ENCODE measurements at places on chromosomes 7 and 10.

DNA sequence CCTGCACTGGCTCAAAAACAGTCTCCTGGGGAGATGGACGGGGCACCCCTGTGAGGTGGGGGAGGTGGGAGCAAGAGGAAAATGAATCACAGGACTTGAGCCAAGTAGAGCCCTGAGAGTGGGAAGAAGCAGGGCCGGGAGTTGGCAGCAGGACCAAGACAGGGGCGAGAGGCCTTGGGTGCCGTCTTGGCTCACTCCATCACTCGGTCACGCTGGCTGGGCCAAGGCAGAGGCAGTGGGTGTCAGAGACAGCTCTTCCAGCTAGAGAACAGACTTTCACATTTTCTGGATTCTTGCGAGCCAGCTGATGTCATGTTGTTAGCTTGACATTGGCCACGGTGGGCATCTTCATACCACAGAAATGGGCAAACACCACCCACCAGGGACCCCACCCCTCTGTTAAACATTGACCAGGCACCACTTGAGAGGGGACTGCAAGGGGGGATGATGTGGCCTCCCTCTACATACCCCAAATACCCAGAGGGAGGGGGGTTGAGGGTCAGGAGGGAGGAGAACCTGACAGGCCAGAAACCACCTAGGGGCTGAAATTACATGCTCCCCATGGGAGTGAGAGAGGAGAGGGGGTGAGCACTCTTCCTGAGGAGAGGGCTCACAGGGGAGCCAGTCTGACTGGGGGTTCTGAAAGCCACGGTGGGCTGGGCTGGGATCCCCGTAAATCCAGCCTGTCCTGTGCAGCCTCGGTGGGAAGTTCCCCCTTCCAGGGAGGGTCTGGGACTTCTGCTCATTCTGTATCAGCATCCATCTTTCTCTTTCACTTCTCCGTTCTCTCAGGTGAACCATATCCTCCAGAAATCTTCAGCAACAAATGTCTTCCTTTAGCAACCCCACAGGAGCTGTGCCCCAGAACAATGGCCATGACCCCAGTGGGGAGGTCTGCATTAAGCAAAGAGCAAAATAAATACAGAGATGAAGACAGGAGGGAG, 19.6 kb downstream of the CAMK2B start:
- no peak overlapping the region for H3K27ac ChIP-seq
- DNase-seq: no peak
- no peak overlapping the region for H3K4me3 ChIP-seq
- H3K4me1 ChIP-seq: peaks cover 17% of the 10 kb centered on the region

DNA sequence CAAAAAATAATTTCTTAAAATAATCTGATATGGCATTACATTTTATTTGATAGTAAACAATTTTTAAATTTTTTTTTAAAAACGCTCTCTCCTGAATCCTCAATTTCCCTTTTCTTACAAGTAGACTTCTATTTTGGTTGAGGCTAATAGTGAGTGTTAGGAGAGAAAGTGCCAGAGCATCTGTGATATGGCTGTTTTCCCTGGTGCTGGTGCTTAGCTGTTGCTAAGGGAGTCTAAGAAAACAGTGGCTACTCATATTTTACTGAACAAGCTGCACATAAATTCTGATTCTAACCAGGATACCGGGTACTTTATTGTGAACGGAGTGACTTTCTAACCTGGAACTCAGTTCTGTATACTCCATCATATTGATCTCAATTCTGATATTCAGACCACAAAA, 311.1 kb upstream of the KIAA1217 start:
- no peak for DNase-seq
- no peaks in the 10 kb centered on the region for H3K4me1 ChIP-seq
- H3K36me3 ChIP-seq: no peaks in the 10 kb centered on the region
- H3K27ac ChIP-seq: no peak overlapping the region

GRCh38 chr10:50416181-50416824, 165.0 kb upstream of the ASAH2 start:
- H3K27me3 ChIP-seq: no peaks in the 10 kb centered on the region
- H3K4me3 ChIP-seq: no peak overlapping the region
- H3K36me3 ChIP-seq: no peaks in the 10 kb centered on the region

- H3K27ac ChIP-seq: no peak overlapping the region
- H3K4me3 ChIP-seq: no peak overlapping the region
- H3K36me3 ChIP-seq: no peaks in the 10 kb centered on the region
- no peak for DNase-seq
- no peaks in the 10 kb centered on the region for H3K27me3 ChIP-seq
Measured at GRCh38 chr10:83310688-83311087, 828.6 kb upstream of the GHITM start.

DNA sequence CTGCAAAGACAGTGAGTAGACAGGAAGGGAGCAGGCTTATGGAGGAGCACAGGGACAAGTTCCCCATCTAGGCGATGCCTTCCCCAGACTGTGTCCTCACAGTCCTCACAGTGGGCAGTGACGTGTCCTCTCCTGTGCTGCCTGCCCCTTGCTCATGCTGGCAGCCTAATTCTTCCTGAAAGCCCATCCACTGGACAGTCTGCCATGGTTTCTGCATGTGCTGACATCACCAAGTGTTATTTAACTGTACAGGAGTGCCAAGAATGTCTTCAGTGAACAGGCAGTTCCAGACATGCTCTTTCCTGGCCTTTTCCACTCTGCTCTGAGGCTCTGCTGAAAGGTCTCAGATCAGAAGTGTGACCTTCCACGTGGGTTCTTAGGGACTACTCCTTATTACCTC, 54.1 kb downstream of the ZNF248 start:
- no peaks in the 10 kb centered on the region for H3K4me1 ChIP-seq
- no peaks in the 10 kb centered on the region for H3K27me3 ChIP-seq
- no peak for DNase-seq
- H3K4me3 ChIP-seq: no peak overlapping the region
- no peaks in the 10 kb centered on the region for H3K36me3 ChIP-seq

GRCh38 chr7:106222545-106222944, 62.2 kb downstream of the NAMPT start:
- H3K27me3 ChIP-seq: no peaks in the 10 kb centered on the region
- H3K4me3 ChIP-seq: no peak overlapping the region
- no peaks in the 10 kb centered on the region for H3K4me1 ChIP-seq
- H3K36me3 ChIP-seq: no peaks in the 10 kb centered on the region
- no peak overlapping the region for H3K27ac ChIP-seq

DNA sequence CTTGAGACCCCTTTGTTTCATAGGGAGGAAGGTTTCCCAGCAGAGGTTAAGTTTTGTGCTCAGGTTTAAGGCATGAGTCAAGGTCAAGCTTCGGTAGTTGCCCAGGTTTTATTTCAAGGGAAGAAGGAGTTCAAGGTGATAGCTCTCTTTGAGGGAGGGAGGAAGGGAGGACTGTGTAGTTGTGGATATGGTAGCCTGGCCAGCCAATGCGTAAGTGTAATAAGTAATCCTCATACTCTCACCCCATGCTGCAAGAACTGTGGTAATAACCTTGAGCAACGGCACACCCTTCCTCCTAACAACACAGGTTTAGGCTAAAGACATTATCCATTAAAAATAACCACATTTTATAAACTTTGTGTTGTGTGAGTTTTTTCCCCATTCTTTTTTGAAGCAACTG, 478.9 kb downstream of the KCNMA1 start:
- no peaks in the 10 kb centered on the region for H3K27me3 ChIP-seq
- no peak for DNase-seq
- no peaks in the 10 kb centered on the region for H3K36me3 ChIP-seq
- H3K4me1 ChIP-seq: no peaks in the 10 kb centered on the region
- H3K4me3 ChIP-seq: no peak overlapping the region

DNA sequence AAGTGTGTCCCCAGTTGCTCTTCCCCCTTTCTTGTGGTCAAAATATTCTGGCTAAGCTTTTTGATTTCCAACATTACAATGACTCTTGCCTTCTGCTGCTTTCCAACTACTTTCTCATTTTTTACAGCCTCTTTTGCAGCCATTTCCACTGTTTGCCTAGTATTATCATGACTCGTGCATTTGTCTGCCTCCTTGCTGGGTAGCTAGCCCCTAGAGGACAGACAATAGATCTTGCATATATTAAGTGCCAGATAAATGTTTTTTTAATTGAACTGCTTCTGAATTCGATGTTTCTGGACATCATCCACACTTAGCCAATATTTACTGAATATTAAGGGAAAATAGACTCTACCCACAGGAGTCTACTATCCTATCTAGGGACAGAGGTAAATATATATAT, 124.5 kb downstream of the POU6F2 start:
- DNase-seq: no peak
- no peak overlapping the region for H3K27ac ChIP-seq
- no peaks in the 10 kb centered on the region for H3K27me3 ChIP-seq
- no peaks in the 10 kb centered on the region for H3K4me1 ChIP-seq
- H3K36me3 ChIP-seq: no peaks in the 10 kb centered on the region
- no peak overlapping the region for H3K4me3 ChIP-seq

- DNase-seq: no peak
- no peak overlapping the region for H3K4me3 ChIP-seq
- no peaks in the 10 kb centered on the region for H3K27me3 ChIP-seq
- H3K4me1 ChIP-seq: no peaks in the 10 kb centered on the region
- H3K36me3 ChIP-seq: peaks cover 8% of the 10 kb centered on the region
Measured at GRCh38 chr7:107622429-107622828, 38.2 kb upstream of the SLC26A4 start.

DNA sequence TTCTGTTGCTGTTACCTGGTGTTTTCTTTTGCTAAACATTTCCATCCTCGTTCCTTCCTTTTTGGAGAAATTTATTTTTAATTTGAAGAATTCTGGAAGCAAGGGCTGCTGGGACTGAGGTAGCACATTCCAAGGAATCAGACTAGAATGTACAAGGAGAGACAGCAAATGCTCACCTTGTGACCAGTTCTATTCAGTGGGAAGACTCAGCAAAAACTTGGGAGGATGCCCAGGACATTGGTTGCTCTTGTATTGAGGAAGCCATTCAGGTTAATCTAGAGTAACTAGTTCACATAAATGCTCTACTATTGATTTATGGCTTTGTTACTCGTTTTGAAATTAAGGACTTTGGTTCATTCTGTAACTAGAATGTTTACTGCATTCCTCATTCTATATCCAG, 11.3 kb downstream of the PLCE1 start:
- no peak for DNase-seq
- no peak overlapping the region for H3K4me3 ChIP-seq
- H3K27me3 ChIP-seq: no peaks in the 10 kb centered on the region
- no peaks in the 10 kb centered on the region for H3K36me3 ChIP-seq

DNA sequence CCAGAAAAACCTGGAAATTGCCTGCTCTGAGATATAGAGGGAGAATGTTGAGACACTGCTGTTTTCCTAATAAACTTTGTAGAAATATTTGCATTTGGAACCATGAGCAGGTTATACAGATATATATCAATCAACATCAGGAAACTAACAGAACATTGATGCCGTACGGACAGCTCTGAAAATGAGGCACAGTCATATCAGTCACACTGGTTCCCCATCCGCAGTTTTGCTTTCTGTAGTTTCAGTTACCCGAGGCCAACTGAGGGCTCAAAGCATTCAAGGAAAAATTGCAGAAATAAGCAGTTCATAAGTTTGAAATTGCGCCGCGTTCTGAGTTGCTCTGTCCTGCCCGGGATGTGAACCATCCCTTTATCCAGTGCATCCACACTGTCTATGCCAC, 137.9 kb downstream of the KLF6 start:
- no peak for DNase-seq
- no peaks in the 10 kb centered on the region for H3K27me3 ChIP-seq
- no peak overlapping the region for H3K27ac ChIP-seq
- H3K36me3 ChIP-seq: no peaks in the 10 kb centered on the region
- H3K4me3 ChIP-seq: no peak overlapping the region
- H3K4me1 ChIP-seq: no peaks in the 10 kb centered on the region

DNA sequence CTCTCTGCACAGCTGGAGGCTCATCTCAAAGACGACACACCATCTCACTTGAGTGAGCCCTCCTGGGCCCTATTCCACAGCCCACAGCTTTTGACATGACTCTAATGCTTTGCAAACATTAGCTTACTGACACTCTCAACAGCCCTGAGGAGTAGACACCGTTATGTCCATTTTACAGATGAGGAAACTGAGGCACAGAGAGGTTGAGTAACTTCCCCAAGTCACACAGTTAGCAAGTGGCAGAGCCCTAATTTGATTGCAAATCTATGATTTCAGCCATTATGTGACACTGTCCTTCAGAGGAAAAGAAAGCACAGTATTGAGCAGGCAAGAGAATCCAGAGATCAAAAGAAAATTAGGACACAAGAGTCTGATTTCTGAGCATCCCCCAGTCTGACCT, 16.0 kb downstream of the SLC25A13 start:
- no peak overlapping the region for H3K27ac ChIP-seq
- no peak overlapping the region for H3K4me3 ChIP-seq
- DNase-seq: no peak
- peaks cover 10% of the 10 kb centered on the region for H3K4me1 ChIP-seq
- H3K36me3 ChIP-seq: no peaks in the 10 kb centered on the region

DNA sequence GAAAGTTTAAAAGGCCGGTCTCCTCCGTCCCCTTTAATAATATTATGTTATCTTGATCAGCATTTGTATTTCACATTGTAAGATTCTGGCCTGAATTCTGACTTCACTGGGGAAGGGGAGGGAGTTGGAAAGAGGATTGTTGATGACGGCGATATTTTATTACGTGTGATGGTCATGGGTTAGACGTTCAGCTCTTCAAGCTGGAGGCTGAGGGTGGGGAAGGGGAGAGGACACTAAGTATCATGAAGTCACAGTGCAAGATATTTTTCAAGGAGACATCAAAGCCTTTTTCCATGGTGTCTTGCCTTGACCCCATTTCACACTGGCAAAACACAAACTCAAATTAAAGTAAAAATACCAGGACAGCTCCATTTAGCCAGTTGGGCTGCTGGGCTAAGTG, 126.7 kb downstream of the WDR11 start:
- H3K36me3 ChIP-seq: no peaks in the 10 kb centered on the region
- H3K27ac ChIP-seq: no peak overlapping the region
- no peak overlapping the region for H3K4me3 ChIP-seq

DNA sequence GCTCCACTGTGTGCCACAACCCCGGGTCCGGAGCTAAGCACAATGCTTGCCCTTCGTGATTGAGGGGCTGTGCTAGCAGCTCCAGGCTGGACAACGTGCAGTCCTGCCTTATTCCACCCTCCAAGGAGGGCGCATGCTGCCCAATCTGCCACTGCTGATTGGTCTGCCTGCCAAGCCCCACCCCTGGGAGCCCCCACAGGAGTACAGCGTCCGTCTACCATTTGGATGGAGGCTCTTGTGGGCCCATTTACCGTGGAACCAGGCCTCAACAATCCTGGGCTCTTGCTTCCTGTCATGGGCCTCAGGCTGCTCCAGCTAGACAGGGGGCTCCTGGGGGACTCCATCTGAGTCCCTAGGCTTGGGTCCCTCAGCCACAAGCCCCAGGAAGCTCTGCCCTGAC, 173.3 kb downstream of the SLIT1 start:
- H3K4me1 ChIP-seq: peaks cover 11% of the 10 kb centered on the region
- H3K4me3 ChIP-seq: no peak overlapping the region
- H3K27me3 ChIP-seq: no peaks in the 10 kb centered on the region
- H3K36me3 ChIP-seq: no peaks in the 10 kb centered on the region

DNA sequence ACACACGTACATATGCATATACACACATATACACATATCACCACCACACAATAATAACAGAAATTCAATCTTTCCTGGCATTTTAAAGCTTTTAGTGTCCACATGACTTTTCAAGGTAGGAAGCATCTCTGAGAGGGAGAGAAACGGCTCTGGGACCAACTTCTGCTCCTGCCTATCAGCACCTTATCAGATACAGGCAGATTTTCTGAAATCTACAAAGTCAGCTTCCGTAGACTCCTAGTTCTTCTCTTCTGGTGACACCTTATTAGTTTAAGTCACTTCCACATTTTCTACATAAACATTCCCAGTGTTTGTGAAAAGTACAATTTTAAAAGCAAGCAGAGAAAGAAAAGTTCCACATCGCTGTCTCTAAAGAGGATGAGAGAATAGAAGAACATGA, 74.5 kb downstream of the ZNF22 start:
- H3K4me1 ChIP-seq: peaks cover 7% of the 10 kb centered on the region
- no peak overlapping the region for H3K27ac ChIP-seq
- no peak overlapping the region for H3K4me3 ChIP-seq
- H3K27me3 ChIP-seq: no peaks in the 10 kb centered on the region

All from natural killer cell (primary cell).